ENCODE measurements at places on chromosomes 7 and 10.

DNA sequence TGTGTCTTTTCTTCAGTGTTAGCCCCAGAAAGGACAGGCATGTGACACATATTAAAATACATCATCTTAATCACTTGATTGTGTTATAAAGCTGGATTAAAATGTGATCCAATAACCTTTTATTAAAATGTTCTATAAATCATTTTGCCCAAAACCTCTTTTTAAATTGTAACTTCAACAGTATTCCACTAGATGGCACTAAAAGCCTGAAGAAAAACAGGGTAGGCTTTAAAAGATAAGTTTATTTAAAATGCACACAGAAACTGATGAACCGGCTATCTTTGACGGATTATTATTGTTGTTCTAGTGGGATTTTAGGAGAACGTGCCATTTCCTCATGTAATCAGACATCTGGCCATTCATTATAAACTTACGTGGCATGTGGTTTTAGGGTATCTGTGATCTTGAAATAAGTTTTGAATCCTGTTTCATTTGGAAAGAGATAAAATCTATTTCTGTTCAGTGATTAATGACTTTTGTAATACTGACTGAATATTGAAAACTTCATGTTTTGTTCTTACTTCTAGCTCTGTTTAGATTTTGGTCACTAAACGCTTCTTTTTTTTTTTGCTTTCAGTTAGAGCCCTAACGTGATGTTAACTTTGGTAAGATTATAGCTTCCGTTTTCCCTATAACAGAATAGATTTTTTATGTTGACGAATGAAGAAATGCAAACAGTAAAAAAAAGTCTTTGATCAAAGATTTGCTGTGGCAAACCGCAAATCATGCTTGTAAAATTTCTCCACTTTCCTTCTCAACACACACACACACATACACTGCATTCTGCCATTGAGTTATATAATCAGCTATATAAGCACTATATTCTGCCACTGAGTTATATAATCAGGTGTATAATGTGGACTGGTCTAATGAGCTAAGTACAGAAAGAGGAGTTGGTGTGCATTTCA is 13.6 kb downstream of the VPS50 start:
- DNase-seq, result peak; percentile 62

DNA sequence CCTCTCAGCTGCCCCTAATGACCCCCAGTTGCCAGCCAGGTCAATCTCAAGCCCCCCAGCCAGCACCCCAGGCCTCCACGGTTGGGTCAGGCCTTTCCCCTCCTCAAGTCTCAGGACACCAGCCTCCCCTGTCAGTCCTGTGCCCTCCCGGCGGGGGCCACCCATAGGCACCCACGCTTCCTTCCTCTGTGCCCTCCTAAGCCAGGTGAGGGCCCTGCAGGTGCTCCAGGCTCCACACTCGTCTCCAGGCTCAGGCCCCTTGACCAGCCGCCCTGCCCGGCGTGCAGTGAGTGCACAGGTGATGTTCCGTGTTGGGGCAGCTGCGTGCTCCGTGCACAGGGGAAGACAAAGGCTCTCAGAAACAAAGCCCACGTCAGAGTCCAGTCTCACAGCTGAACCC is 26.8 kb upstream of the ADGRA1 start:
- no peak for DNase-seq

DNA sequence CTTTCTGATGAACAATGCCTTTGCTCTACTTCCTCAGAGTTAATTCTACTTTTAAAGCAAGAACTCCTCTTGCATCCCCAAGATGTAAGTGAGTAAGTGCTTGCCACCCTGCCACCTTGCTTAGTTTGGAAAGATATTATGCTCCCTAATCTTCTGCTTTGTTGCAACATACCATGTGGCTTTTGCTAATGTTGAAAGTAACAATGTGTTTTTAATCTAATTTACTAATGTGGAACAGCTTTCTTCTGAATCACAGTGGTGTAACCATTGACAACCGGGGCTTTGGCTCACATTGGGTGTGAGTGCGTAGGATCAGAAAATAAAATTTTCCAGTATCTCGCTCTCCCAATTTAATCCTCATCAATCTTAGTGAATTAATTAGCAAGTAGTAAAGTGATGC is 254.1 kb upstream of the PTER start:
- no peak for DNase-seq

- DNase-seq, result no peak
Measured at GRCh38 chr10:26540601-26541000, 102.5 kb downstream of the APBB1IP start.

DNA sequence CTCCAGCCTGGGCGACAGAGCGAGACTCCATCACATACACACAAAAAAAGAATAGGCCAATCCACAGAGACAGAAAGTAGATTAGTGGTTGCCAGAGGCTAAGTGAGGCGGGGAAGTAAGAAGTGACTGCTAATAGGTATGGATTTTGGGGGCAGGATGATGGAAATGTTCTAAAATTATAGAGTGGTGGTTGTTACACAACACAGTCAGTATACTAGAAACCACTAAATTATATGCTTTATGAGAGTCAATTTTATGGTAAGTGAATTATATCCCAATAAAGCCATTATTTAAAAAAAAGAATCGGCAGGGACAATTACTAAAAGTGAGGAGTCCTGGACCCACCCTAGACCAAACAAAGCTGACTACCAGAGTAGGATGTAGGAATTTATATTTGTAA is 24.3 kb downstream of the DENND2A start:
- DNase-seq, result no peak

DNA sequence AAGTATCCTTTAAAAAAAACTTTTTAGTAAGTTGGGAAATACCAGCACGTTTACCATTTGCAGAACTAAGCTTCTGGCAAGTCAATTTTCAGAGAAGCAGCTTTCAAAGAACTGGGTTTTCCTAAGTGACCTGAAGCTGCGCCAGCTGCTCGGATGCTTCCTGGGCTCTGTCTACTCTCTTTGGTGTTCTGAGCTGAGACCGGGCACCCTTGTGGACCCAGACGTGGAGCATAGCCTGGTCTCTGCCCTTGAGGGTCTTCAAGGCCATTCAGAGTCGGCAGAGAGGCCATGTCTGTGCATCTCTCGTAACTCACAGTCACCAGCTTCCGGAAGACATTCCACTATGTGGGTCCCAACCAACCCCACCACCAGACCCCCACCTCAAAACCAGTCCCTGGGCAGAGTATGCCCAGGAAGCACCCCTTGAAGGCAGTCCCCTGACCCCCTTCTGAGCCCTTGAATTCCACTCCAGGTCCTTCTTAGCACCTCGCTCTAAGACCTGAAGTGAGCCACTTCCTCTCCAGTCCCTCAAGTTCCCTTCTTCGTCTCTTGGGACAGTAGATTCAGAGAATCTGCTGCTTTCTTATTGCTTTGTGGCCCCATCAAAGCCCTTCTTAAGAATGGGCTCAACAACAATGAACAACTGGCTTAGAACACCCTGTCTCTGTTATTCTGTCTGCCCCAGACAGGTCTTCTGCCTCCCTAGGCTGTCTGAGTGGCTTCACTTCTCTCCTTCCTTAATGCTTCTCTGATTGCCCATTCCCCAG is 8.5 kb downstream of the CALML5 start:
- DNase-seq, result no peak

- DNase-seq, result peak; percentile 93
Measured at GRCh38 chr7:35555934-35556333, 139.0 kb downstream of the HERPUD2 start.

DNA sequence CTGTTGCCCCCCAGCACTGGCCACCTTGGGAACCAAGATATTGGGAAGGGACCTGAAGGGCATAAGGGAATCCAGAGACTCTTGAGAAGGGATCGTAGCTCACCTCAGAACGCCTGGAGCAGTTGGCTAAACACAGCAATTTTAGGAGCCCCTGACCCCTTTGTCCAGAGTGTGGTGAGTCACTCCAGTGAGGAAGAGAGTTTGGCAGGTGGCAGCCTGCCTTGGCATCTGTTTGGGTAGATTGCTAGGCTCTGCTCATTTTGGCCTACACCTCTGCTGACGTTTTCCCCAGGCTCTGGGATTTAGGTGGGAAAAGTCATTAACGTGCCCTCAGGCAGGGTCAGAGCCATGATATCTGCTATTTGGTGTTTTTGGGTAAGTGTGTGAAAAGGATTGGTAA is 100.6 kb downstream of the GRB10 start:
- no peak for DNase-seq

DNA sequence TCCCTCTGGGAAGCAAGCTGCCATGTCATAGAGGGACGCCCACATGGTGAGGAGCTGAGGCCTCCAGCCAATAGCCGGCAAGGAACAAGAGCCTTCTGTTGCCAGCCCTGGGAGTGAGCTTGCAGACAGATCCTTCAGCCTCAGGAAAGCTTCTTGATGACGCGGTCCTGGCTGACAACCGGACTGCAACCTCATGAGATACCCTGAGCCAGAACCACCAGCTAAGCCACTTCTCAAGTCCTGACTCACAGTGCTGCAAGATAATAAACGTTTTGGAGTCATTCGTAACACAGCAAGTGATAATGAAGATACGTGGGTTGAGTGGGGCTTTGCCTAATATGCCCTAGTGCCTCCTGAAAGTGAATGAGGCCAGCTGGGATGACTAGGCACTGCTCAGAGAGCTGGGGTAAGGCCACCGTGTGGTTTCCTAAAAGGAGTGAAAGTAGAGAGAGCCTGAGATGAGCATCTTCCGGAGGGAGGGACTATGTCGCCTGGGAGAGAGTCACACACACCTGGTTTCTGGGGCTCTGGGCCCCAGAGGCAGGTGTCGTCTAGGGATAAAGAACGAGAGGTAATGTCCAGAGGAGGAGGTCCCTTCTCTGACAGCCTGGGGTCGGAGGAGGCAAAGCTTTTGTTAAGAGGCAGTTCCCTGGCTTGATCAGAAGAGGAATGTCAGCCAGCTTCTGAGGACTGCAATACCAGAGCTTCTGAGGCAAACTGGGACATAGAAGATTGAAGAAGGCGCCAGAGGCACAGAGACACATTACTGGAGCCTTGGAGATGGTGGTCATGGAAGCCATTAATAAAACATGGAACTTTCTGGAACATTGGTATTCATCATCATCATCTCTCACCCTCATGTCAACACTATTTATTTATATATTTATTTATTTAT is 53.6 kb downstream of the PYROXD2 start:
- no peak for DNase-seq

- DNase-seq, result no peak
Measured at GRCh38 chr10:84588971-84589370, 260.6 kb downstream of the CCSER2 start.

GRCh38 chr7:80027611-80028173 is 106.9 kb upstream of the GNAI1 start:
- DNase-seq, result peak; percentile 23

DNA sequence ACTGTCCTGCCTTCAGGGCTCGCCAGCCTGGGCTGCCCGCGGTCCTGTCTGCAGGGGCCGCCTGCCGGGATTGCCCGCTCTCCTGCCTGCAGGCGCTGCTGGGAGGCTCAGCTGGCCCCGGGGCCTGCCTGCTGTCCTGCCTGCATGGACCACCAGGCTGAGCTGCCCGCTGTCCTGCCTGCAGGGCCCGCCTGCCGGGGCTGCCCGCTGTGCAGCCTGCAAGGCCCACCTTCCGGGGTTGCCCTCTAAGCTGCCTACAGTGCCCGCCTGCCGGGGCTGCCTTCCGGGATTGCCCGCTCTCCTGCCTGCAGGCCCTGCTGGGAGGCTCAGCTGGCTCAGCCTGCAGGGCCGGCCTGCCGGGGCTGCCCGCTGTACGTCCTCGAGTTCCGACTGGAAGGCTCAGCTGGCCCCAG is 164.4 kb downstream of the GLRX3 start:
- DNase-seq, result no peak

DNA sequence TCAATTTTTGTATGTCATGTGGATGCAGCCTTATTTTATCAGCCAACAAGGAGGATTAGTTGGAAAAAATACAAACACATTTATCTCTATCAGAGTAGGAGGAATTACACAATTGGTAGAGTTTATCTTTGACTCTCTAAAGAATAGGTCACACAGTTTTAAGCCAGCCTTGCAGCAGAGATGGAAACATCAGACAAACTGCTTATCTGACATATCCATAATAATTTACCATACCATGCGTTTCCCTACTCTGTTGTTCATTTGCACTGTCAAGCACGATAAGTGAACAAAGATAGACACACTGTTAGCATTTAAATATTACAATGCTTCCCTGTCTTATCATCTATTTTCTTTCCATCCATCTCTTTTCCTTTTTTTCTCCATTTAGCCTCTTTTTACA is 283.7 kb upstream of the SMIM30 start:
- DNase-seq, result no peak

- DNase-seq, result peak; percentile 27
Measured at GRCh38 chr10:58266003-58266825, 1.5 kb downstream of the IPMK start.

DNA sequence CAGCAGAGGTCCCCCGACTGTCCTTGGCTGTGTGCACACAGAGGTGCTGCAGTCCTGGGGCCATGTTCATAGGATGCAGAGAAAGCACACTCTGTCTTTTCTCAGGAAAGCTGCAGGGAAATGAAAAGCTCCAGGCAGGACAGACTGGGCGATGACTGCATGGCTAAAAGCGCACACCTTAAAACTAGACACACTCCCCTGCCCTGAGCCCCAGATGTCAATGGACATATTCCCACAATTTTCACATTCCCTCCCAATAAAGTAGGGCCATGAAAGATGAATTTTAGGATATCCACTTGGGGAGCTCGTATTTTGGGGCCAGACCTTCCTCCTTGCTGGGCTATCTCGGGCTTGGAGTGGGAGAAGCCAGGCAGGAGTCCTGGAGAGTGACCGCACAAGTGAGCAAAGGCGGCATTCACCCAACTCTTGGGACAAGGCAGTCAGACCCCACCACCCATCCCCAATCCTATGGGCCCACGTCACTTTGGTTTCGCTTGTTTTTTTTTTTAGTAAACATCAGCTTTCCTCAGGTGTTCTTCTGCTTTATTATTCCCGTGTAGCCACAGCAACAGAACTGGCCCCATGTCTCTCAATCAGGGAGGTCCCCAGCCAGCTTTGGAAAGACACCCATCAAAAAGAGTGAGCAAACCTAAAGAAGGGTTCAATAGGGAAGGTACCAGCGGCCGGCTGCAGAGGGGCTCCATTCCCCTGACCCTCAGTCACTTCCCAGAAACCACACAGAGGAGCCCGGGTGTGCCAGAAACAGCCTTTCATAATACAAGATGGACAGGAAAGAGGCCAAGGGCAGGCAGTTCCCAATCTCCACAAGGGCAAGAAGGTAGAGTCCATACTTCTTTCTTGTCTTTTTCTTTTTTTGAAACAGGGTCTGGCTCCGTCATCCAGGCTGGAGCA is 12.7 kb downstream of the GPRIN2 start:
- no peak for DNase-seq

DNA sequence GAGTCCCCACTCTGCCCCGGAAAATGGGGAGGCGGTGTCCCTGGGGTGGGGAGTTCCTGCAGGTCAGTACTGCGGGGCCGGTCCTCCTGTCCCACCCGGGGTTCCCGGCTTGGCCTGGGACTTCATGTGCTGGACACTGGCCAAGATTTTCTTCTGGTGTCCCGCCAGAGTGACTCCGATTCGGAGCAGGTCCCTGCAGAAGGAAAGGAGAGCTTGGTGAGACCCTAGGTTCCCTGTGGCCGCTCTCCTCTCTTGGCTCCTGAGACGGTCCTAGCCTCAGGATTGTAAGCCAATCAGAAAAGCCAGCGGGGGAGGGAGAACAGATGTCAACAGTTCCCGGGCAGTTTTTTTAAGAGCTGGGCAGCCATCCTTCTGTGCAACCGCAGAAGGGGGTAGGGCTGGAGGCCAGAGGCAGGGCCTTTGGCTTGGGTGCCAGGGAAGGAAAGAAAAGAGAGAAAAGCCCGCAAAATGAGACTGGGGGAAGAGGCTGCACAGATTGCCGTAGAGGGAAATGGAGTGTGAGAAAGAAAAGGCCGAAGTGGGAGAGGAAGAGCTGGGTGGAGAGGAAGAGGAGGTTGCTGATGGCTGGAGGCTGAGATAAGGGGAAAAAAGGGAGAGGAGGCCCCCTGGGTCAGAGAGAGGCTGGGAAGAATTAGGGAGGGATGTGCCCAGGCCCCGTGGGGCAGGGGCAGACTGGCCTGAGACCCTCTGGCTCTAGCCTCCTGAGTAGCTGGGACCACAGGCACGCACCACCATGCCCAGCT is 23.7 kb downstream of the EPHB4 start:
- DNase-seq, result peak; percentile 96

Measured in SW480 (cell line).